Activated T-cell treated with anti-CD3 and anti-CD28 coated beads for 4 hours (primary cell): ENCODE measurements at places on chromosomes 5 and 9.

GRCh38 chr9:138099803-138100598 is 222.4 kb downstream of the CACNA1B start:
- no peak for DNase-seq

GRCh38 chr5:169467041-169467771 is 116.4 kb upstream of the SPDL1 start:
- DNase-seq: no peak

GRCh38 chr5:137703565-137703964 is 32.3 kb downstream of the KLHL3 start:
- no peak for DNase-seq

DNA sequence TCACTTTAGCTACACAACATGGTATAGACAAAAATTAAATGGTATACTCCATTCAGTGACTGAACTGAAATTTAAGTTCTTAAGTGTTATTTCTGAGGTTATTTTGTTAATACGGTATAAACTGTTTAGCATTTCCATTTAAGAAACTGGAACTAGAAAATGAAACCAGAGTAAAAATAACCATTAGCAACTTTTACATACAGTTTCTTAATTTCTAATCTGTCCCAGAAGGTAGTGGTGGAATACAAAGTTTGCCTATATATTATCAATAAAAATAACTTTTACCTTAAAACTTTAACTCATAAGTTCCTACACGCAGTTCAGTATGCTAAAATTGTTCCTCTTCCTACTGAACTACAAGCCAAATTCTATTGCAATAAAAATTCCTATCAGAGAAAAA is 10.3 kb downstream of the GOLPH3 start:
- no peak for DNase-seq

DNA sequence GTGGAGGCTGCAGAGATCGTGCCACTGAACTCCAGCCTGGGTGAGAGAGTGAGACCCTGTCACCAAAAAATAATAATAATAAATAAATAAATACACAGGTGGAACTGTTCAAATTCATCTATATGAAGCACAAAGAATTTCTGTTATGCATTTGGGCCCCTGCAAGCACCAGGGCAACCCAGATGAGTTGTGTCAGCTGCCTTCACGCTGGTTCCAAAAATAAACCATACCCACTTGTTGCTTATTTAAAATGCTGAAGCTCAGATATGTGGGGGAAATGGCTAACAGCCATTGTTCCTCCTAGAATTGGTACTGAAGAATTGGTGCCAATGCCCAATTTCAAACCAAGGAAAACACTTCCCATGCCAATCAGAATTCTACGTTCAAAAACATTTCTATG is 10.5 kb upstream of the C5orf15 start:
- no peak for DNase-seq

- no peak for DNase-seq
Measured at GRCh38 chr5:9766581-9766980, 136.4 kb upstream of the TAS2R1 start.

DNA sequence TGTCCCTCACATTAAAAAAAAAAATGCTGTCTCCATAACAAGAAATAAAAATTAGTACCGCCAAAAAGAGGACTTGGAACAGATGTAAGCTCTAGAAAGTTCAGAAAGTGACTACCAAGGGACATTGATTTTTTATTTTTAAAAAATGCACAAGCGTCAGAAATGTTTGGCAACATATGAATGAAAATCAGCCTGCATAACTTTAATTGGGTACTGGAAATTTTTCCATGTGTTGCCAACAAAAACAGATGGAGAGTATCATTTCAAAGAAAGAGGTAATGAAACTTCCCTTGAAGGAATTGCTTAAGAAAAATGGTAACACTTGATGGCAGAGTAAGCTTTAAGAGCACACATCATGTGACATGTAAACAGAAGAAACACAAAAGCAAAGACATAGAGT is 47.2 kb downstream of the OR2K2 start:
- no peak for DNase-seq

- no peak for DNase-seq
Measured at GRCh38 chr5:150141544-150142184, 14.0 kb downstream of the PDGFRB start.

- DNase-seq: no peak
Measured at GRCh38 chr5:60340965-60341471, 358.9 kb downstream of the DEPDC1B start.

GRCh38 chr5:10106806-10107205 is 142.9 kb downstream of the ATPSCKMT start:
- no peak for DNase-seq

DNA sequence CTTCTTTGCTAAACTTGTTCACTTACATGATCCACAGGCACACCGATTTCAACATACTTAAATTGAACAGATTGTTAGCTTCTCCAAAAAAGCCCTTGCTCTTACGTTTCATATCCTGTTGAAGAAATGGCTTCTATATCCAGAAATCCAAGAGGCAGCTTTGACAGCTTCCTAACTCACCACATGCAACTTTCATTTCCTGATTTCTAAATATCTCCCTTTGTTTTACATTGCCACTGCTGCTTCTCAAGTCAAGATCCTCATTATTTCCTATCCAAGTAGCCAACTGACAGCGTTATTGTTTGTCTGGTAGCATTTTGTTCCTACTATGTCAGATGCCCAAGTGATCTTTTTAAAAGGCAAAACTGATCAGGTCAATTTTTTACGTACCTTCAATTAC is 913.2 kb upstream of the TYRP1 start:
- DNase-seq: no peak

- no peak for DNase-seq
Measured at GRCh38 chr5:131766689-131767088, 30.1 kb downstream of the FNIP1 start.

DNA sequence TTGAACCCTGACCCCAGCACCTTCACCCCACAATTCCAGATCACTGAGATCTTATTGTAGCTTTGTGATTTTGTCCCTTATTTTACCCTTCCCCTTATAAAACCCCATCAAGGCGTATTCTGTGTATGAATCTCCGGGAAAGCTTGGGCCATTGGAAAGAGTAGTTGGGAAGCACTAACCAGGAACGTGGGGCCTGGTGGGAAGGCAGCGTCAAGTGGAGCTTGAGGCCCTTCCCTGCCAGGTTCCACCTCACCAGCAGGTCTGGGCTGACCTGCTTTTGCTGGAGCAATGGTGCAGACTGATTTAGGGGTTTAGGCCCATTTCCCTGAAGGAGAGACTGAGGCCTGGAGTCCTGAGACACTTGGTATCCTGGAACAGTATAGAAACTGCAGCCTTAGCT is 9.3 kb downstream of the PHF2 start:
- DNase-seq: no peak

DNA sequence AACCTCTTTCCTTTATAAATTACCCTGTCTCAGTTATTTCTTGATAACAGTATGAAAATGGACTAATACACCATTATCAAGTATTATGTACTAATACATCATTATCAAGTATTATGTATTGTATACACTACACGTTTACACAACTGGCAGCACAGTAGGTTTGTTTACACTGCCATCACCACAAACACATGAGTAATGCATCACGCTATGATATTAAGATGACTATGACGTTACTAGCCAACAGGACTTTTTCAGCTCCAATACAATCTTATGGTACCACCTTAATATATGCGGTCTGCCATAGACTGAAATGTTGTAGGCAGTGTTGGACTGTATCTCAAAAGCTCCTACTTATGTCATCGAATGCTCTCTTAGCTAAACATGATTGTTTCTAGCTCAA is 28.2 kb downstream of the PRELID2 start:
- DNase-seq: no peak

- DNase-seq: no peak
Measured at GRCh38 chr9:133341369-133342068, 5.5 kb upstream of the SURF6 start.

DNA sequence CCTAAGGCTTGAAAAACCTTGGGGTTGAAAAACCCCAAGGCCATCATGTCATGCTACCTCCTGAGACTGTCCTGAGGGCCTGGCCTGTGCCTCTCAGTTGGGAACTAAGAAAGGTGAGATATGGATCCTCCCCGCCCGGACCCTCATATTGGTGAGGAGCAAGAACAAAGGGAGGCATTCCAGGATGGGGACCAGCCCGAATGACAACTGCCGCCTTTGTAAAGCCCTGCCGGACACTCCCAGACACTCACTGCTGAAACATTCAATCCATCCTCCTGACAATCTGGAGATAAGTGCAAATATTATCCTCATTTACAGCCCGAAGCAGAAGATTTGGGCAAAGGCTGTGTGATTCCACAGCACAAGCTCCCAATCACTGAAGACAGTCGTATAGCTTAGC is 298.3 kb downstream of the NSG2 start:
- DNase-seq: no peak

GRCh38 chr9:96612105-96612965 is 7.3 kb downstream of the CDC14B start:
- DNase-seq: no peak

- DNase-seq: no peak
Measured at GRCh38 chr9:1337169-1337568, 287.0 kb downstream of the DMRT2 start.

DNA sequence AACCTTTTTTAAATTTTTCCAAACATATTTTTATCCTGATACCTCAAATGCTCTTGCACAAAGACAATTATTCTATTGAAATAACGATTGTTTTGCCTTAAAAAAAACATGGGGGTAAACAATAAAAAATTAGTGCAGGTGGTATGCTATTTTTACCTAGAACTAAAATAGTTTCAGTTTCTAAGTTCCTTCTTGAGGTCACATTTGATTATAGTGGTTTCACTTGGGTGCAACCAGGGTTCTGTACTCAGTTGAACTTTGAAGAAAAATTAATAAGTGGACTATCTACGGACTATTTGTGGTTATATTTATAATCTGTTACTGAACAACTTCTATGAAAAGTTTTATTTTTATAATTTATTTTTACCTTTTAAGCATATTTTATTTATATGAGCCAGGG is 387.1 kb upstream of the IZUMO3 start:
- no peak for DNase-seq

DNA sequence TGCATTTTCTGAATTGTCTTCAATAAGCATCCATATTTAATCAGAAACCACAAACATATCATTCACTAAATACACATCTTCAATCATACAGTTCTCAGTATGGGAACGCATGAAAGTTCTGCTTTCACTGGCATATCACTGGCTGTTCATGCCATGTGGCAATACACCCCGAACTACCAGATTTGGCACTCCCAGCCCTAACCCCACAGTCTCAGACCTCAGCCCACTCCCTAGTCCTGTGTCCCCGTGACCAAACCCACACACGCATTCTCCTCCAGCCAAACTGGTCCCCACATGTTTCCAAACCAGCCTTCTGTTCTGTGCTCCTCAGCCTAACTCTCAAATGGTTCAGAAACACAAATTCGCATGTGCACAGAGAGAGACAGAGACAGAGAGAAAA is 20.6 kb downstream of the KCNMB1 start:
- DNase-seq: no peak

GRCh38 chr5:168550656-168551055 is 21.6 kb downstream of the FBLL1 start:
- DNase-seq: no peak

- DNase-seq: no peak
Measured at GRCh38 chr5:59385700-59386099, 507.8 kb downstream of the PDE4D start.

GRCh38 chr9:33249087-33249658 is 9.2 kb downstream of the SPINK4 start:
- no peak for DNase-seq
